Natural killer cell treated with Interleukin-12 subunit alpha and Interleukin-12 subunit beta and Interleukin-15 and Interleukin-18, amount 100 ng/mL, for 72 hours (primary cell): ENCODE measurements at places on chromosomes 7 and 10. TPM values are rescaled to one million over a fixed set of nuclear protein-coding genes. Genes with fewer than 3 reads are reported as not detected.

Gene ACSM6
- total RNA-seq = not detected

DNA sequence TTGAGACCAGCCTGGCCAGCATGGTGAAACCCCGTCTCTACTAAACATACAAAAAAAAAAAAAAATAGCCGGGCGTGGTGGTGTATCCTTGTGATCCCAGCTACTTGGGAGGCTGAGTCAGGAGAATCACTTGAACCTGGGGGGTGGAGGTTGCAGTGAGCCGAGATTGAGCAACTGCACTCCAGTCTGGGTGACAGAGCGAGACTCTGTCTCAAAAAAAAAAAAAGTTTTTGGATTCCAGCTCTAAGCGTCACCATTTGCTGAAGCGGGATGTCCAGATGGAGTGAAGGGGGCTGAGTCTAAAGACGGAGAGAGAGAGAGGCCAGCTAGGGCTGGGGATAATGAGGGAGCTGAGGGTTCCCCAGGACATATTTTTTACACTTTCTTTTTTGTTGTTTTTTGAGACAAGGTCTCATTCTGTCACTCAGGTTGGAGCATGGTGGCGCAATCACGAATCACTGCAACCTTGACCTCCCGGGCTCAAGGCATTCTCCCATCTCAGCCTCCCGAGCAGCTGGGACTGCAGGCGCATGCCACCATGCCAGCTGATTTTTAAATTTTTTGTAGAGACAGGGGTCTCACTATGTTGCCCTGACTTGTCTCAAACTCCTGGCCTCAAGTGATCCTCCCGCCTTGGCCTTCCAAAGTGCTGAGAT is 9.4 kb upstream of the HK1 start:
- no peak for DNase-seq

Gene CPVL
- total RNA-seq = not detected

Gene PDE6C
- total RNA-seq = not detected

- no peak for DNase-seq
Observed at GRCh38 chr7:88204525-88205110, 15.2 kb downstream of the SRI start.

GRCh38 chr10:79030705-79031104 is 38.1 kb upstream of the ZMIZ1 start:
- DNase-seq = no peak

Gene OGA
- total RNA-seq = 237 TPM

DNA sequence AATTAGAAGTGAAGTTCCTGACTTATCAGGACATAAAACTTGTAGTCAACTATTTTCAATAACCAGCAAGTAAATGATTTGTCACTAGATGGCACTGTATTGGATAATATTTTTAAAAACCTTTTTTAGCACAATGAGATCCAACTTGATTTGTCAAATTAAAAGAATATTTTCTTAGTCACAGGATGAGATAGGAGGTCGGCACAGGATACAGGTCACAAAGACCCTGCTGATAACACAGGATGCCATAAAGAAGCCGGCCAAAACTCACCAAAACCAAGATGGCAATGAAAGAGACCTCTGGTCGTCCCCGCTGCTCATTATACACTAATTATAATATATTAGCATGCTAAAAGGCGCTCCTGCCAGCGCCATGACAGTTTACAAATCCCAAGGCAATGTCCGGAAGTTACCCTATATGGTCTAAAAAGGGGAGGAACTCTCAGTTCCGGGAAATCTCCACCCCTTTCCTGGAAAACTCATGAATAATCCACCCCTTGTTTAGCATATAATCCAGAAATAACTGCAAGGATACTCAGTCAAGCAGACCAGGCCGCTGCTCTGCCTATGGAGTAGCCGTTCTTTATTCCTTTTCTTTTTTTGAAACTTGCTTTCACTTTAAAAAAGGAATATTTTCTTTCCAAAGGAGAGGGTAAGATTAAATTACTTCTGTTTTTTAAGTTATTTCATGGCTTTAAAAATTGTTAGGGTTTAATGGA is 255.7 kb upstream of the MKLN1 start:
- no peak for DNase-seq

DNA sequence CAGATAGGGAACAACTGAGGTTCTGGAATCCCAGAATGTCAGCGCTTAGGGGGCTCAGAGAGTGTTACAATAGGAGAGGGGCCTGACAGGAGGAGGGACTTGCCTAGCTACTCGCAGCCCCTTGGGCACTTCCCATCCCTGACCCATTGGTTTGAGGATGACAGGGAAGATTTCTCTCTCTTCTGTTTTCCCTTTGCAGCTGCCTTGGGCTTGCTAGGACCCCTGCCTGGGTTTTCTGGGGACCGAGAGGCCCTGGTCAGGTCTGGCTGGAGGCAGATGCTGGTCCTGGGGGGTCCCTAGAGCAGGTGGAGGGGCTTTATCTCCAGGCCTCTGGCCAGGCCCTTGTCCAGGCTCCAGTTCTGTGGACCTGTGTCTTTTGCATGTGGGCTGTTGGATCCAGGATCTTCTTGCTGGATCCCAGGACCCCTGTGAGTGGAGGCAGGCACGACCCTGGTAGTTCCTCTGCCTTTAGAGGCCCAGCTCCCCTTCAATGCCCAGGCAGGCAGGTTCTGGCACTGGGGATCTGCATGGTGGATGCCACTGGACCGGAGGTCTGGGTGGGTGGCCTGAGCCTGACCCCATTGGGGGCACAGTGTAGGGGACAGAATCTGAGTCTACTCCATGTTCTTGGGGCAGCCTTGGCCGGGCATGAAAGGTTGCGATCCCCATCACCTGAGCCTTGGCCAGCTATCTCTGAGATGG is 26.9 kb downstream of the RAMP3 start:
- no peak for DNase-seq

- DNase-seq = no peak
Observed at GRCh38 chr10:78301481-78301880, 267.8 kb downstream of the RPS24 start.

Gene CALN1
- total RNA-seq = not detected

DNA sequence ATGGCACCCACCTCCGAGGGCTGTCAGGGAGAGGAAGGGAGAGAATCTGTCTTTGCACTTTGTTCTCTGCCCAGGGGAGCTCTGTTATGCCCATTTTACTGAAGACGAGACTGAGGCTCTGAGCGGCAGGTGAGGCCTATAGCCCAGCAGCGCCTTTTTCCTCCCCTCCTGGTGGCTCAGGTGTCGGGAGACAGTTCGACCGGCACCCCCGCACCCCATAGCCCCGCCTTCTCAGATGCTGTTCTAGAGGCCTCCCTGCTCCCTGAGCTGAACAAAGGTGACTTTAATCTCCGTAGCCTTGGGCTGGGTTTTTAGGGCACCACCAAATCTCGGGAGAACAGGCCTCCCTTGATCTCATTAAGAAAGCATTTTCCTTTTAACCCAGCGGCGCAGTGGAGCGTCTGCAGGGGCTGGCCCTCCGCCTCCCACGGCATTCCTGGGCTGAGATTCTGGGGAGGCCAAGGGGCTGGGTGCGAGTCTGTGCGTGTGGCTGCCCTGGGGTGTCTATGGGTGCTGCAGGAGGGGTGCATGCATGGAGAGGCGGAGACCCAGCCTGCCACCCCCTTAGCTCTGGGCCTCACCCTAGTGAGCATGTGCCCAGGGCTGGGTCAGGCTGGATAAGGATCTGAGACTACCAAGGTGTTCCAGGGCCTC is 3.3 kb downstream of the LFNG start:
- no peak for DNase-seq

DNA sequence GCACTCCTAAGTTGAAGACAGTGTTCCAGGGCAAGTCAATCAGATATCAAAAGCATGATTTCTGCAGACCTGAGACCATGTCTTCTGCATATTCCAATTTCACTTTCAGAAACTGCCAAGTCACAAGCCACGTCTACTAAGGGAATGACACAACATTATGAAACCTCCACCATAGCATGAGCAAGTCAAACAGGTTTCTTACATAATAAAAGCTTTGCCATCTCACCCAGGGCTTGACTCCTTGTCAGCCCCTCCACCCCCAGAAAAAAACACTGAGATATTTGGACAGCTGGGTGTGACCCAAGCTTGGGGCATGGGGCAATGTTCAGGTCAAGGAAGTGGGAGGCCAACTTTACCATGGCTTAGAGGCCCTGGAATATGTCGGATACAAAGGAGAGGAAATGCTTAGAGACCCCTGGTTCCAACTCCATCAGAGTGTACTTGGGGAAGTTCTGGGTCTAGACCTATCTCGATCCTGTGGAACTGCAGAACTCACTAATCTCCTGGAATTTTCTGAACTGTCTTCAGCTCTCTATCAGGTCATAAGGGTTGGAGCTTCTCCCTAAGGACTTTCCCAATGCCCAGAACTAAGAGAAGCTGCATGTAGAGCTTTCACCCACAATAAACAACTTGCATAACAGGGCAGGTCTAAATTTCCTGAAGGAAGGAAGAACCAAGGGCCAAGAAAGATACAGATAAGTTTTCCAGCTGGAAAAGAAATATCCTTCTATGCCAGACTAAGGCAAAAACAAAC is 80.6 kb upstream of the NAMPT start:
- DNase-seq = no peak

DNA sequence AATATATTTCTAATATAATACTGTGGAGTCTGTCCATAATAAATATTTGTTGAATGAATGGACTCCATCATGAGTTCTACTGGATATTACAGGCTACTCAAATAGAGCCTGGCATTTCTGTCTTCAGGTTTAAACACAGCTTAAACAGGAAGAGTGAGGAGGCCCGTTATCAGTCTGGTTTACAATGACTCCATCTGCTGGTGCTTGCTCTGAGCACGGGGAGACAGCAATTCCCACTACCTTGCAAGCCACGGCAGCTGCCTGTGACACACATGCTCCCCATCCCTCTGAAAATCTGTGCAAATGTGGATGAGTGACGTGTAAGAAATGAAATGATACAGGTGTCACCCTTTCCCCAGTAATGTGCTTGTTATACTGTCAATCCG is 293.5 kb upstream of the IMMP2L start:
- DNase-seq = no peak

Gene MPP7
- total RNA-seq = 1.7 TPM

- no peak for DNase-seq
Observed at GRCh38 chr7:710161-710560, 16.3 kb upstream of the DNAAF5 start.

Gene PRKG1
- total RNA-seq = 0.10 TPM

Gene TEX47
- not detected for total RNA-seq

Gene THSD7A
- 0.75 TPM for total RNA-seq

GRCh38 chr10:102863660-102864059 is 5.6 kb upstream of the AS3MT start:
- DNase-seq = no peak
